ENCODE measurements at places on chromosomes 12 and 14.

DNA sequence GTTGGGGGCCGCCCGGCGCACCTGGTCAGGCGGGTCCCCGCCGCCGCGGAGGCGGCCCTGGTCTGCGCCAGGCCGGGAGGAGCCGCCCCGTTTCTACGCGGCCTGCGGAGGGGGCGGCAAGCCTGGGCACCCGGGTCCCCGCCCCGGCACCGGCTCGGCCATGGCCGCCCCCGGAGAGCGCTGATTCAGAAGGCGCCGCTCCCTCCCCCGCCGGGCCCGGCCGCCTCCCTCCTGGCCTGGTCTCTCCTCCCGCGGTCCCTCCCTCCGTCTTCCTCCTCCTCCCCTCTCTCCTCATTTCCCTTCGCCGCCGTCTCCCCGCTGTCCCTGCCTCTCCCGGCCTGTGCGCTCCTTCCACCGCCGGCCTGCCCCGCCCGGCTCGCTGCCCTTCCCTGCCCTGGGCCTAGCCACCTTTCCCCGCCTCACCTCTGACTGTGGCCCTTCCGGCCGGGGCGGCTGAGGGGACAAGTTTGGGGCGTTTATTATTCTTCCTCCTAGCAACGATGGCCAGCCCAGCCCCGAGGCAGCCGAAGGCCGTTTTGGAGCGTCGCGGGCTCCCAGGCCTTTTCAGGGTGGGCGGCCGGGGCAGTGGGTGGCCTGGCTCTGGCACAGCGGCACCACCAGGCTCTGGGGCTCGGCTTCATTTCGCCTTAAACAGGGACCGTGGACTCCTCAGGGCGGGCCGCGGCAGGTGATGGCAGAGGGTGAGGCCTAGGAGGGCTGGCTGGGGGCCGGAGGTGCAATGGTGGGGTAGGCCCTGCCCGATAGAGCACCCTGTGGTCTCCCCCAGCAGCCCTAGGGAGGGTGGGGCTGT lies 768 bp downstream of the CEP170B start:
- peak; percentile 32 for DNase-seq

- DNase-seq, result no peak
Measured at GRCh38 chr14:104504172-104504735, 75.3 kb upstream of the C14orf180 start.

DNA sequence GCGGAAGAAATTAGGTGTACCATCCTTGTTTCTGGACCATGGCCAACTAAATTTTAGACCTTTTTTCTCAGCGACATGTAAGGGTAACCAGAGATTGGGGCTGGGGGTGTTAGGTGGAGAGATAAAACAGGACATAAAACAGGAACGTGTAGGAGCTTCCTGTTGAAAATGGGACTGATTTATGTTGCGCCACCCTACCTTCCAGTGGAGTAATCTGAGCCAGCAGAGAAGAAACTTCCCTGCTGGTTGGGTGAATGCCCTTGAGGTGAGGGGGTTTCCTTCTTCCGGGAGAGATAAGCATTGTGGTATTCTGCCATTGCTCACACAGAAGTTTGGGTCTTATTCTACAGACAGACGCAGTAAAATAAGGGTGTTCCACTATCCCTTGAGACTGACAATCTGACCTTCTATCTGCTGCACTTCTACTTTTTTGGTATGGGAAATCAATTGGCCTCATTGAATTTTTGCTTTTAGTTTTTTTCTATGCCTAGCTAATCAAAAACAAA lies 417.6 kb downstream of the PCNX1 start:
- DNase-seq, result no peak

DNA sequence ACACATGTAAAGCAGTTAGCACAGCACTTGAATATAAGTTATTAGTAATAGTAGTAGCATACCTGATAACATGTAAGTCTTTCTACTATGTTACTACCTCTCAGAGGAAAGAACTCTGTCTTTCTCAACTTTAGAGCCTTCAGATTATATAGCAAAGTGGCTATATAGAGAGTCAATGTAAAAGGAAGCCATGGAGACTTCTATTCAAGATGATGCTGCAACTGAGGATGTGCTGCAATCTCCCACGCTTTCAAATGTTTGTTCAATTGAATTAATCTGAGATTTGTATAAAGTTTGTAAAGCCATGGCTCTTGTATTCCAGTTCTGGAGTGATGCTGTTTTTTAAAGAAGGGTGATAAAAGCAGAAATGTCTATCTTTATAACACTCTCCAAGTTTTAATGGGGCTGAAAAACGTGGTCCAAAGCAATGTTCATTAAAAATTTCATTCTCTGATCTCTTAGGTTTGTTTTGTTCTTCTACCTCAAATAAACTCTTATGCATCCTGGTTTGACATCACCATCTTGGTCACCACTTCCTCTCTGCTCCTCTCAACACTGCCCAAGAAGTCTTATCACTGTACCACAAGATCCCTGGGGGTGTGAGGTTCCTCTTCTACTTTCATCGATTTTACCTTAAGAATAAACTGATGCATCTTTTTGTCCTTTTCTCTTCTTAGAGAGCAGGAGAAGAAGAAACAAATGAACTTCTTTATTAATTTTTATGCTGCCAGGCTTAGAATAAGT lies 40.6 kb downstream of the C12orf42 start:
- DNase-seq, result no peak

GRCh38 chr14:68343534-68344118 lies 449.2 kb downstream of the ZFP36L1 start:
- DNase-seq, result no peak

Data from NCI-H524 (cell line).